Head of caudate nucleus (tissue), 42 donors: ENCODE measurements at places on chromosomes 4 and X.

DNA sequence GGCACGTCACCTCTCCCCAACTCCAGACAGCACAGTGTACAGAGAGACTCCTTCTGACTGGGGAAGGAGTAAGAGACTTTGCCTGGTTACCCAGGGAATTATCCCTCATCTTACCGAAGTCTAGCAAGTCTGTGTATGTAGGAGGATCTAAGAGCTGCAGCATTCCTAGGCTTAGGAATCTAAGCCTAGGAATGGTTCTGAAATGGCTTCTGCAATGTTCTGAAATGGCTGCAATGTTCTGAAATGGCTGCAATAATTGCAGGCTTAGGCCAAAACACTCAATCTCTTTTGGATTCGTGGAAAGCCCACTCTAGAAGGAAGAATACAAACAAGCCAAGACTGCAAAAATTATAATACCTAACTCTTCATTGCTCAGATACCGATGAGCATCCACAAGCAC is 106.4 kb downstream of the SCLT1 start:
- no peak for DNase-seq

DNA sequence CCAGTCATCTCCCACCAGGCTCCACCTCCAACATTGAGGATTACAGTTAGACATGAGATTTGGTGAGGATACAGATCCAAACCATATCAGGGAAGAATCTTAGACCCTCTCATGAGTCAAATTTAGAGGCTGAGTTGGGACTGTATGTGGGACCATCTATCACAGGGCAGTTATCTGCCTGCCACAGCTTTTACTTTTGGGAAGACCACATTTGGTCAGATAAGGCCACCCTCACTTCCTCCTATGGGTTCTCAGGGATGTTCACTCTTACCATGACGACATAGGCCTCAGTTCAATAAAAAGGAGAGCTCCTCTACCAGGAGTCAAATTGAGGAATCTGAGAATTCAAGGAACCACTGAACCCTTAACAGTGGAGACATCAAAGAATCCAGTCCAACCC is 2.1 kb downstream of the MAGEB2 start:
- no peak for DNase-seq

DNA sequence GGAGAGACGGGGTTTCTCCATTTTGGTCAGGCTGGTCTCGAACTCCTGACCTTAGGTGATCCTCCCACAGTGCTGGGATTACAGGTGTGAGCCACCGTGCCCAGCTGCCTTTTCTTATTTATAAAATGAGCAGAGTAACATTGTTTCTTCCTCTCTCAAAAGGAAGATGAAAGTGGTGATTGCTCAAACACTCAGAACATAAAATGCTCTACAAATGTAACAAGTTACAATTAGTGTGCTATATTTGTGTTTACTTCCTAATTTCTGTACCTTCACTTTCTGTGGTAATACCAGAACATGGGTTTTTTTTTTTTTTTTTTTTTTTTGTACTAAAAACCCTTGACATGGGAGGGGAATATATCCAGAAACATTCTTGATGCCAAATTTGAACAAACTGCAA is 197.9 kb downstream of the MGST2 start:
- DNase-seq, result no peak

- DNase-seq, result no peak
These were observed 194.2 kb downstream of the CLCN4 start for GRCh38 chrX:10350981-10351380.

DNA sequence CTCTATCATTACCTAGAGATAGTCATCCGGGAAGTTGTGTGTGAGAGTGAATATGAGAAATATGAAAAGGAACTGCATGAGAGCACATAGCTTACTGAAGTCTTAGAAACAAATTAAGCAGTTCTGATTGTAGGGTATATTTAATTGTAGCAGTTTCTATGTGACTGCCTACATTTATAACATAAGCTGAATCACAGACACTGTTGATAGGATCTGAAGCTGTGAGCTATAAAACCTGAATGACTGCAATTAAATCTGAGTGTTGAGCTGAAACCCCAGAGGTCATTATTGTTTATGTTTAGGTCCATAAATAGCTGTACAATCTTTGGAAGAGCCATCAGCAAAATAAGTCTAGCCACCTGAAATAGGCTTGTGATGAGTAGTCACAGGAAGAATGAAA is 210.1 kb upstream of the CXCL13 start:
- DNase-seq, result no peak

DNA sequence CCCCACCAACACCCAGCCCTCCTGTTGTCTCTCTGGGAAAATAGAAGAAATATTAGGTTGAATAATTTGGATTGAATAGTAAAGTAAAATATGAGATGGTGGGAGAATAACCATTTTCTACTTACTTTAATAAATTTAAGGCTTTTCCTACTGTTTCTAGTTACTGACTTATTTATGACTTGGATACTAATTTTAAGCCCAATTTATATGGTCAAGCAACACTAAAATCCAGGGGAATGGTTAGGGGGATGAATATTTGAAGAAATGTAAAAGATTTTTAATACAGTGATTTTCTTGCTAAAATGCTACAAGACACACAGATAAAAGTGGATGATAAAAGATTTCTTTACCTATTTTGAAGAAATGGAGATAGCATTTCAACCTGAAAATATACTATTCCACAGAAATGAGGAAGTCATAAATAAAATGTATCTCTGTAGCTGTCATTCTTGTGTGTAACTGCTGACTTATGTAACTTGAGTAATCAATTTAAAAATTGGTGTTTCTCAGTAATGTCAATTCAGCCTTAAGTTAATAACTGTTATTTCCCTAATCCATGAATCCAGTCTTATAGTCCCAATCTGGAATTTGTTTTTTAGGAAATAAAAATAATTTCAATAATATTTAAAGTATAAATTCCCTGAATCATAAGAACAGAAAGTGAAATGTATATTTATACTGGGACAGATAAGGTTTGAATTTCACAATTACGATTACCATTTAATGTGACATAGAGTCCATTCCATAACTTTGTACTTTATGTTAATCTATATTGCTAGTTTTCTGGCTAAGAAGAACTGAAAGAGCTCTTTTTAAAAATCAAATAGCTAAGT is 24.3 kb upstream of the IL2 start:
- no peak for DNase-seq

GRCh38 chrX:130100180-130100579 is 10.1 kb downstream of the ELF4 start:
- no peak for DNase-seq

DNA sequence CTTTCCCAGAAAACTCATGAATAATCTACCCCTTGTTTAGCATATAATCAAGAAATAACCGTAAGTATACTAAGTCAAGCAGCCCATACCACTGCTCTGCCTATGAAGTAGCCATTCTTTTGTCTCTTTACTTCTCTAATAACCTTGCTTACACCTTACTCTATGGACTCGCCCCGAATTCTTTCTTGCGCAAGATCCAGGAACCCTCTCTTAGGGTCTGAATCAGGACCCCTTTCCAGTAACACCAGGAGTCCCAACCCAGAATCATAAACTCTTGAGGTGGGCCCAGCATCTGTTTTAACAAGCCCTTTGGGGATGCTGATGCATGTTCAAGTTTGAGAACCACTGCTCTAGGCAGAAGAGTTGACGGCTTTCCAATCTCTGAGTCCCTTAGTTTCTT is 119.6 kb downstream of the BEND2 start:
- no peak for DNase-seq

GRCh38 chr4:82905205-82905604 is 4.7 kb downstream of the THAP9 start:
- DNase-seq, result no peak

GRCh38 chr4:188300385-188300784 is 161.1 kb downstream of the TRIML1 start:
- no peak for DNase-seq

- DNase-seq, result no peak
These were observed 1045.0 kb downstream of the GLUD2 start for GRCh38 chrX:122092360-122092759.
